ENCODE measurements at places on chromosomes 4 and X.

GRCh38 chr4:74366367-74366911 lies 1.5 kb downstream of the EREG start:
- no peak for DNase-seq

- no peak for DNase-seq
Observed at GRCh38 chr4:87227751-87228151, 7.3 kb upstream of the KLHL8 start.

- no peak for DNase-seq
Observed at GRCh38 chrX:101668143-101668542, 8.5 kb upstream of the ARMCX2 start.

DNA sequence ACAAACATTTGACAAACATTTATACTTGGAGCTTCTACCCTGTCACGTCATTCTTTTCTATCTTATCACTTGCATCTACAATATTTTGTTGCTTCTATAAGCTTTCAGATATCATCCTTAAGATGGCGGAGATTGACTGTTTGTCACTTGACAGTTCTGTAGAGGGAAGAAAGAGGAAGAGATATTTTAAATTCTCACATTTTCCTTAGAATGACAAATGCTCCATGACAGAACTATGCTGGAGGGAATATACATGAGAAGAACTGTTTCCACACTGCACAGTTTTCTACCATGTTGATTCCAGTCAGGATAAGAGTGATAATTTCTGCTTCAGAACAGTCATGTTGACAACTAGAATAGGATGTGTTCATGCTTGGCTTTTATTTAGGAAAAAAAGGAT lies 29.7 kb downstream of the FAM133A start:
- no peak for DNase-seq

- no peak for DNase-seq
Observed at GRCh38 chr4:53676402-53676871, 85.2 kb upstream of the LNX1 start.

- DNase-seq: no peak
Observed at GRCh38 chr4:153023692-153024394, 87.7 kb downstream of the FHDC1 start.

DNA sequence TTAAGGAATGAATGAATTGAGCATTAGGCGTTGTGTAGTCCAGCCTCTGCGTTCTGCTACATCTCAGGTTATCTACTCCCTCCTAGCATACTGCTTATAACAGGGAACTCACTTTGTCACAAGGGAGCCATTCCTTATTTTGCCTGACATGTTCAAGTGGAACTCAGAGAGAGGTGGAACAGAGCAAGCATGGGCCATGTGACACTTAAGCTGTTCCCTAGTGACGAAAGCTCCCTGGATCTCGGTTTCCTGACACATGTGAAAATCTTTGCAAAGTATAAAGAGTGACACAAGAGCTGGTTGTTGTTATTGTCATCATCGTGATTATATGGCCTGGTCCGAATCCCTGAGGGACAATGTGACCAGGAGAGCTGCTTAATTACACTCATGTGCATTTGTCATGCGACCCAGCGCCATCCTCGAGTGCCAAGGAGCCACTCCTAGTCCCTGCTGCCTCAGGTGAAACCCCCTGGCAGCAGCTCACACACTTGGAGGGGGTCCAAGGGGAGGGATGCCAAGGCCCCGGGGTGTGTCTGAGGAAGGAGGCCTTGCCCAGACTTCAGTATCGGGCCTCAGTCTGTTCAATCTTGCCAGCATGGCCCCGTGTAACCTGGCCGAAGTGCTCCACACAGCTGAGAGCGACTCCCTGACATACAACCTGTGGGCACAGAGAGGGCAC lies 98.5 kb upstream of the MAP3K15 start:
- no peak for DNase-seq

DNA sequence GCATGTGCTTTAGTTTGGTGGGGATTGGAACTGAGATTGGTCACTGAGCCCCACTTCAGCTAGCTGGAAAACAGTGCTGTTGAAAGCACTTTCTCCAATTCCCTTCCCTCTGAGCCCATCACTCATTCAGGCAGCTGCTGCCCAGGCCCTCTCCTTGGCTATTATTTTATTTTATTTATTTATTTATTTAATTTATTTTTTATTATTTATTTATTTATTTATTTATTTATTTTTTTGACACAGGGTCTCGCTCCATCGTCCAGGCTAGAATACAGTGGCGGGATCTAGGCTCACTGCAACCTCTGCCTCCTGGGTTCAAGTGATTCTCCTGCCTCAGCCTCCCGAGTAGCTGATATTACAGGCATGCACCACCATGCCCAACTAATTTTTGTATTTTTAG lies 51.8 kb upstream of the RBPJ start:
- DNase-seq: no peak

DNA sequence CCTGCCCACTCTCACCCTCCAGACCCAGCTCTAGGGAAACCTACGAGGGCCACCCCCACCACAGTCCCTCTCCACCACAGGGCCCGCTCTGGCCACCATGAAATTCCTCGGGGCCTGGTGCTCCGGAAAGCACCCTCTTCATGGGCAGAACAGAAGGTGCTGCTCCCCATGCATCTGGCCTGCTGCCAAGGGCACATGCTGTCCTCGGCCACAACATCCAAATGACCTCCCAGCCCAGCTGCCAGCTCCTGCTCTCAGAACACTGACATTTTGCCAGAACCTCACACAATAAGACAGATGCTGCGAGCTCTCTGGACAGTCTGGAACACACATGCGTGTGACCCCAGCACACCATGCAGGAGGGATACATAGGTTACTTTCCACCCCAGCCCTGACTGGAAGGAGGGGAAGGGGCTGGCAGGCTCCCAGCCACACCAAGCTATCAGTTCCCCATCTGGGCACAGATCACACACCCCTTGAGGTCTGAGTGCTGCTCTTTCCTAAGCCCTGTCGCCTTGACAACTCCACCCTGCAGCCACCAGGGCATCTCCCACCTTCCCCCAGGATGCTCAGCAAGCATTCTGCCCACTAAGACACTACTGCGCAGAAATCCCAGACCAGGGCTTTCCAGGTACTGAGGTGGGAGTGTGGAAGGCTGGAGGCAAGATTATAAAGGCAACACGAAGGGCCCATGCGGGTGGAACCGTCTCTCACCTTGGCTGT lies 5.8 kb downstream of the CCNQ start:
- no peak for DNase-seq

- no peak for DNase-seq
Observed at GRCh38 chr4:5900844-5901243, 8.0 kb upstream of the CRMP1 start.

DNA sequence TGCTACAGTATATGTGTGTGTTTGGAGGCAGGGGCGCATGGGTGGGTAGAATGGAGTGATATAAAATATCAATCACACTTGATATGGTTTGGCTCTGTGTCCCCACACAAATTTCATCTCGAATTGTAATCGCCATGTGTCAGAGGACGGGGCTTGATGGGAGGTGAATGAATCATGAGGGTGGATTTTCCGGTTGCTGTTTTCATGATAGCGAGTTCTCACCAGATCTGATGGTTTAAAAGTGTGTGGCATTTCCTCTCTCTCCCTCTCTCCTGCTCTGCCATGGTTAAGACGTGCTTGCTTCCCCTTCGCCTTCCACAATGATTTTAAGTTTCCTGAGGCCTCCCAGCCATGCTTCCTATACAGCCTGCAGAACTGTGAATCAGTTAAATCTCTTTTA lies 14.8 kb downstream of the SOWAHB start:
- no peak for DNase-seq

GRCh38 chr4:173170182-173170778 lies 1.7 kb downstream of the GALNT7 start:
- no peak for DNase-seq

GRCh38 chr4:145093638-145094037 lies 4.4 kb downstream of the ANAPC10 start:
- DNase-seq: no peak

DNA sequence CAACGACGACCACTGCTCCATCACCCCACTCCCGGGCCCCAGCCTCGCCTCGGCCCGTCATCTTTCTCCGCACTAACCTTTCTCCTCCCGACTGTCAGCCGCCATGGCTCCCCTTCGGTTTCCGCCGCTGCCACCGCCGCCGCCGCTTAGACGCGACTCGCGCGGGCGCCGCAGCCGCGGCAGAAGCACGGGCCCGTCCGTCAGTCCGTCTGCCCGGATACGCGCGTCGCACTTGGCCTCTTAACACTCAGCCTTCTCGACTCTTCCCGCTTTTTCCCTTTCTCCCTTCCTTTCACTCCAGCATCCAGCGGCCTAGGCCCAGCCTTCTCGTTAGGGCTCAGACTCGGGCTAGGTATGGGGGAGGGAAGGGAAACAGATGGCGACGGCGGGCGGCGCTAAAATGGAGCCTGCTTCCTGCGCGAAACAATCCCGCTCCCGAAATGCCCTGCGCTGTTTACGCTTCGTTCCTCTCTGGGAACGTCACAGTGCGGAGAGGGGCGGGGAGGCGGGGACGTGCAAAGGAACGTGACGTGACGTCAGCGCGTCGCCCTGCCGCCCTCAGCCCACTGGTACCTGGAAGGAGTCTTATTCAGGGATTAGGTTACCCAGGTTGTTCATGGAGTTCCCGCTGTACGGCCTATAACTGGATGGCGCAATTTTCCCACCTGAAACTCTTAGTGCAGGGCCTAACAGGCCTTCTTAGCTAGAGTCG lies at the start of gene YTHDC1:
Gene YTHDC1, minus strand, starts transcription at position 442 of the 712 bp plus-strand sequence. Its CDS starts 337 bp downstream, at position 105.
- DNase-seq: peak; percentile 95

DNA sequence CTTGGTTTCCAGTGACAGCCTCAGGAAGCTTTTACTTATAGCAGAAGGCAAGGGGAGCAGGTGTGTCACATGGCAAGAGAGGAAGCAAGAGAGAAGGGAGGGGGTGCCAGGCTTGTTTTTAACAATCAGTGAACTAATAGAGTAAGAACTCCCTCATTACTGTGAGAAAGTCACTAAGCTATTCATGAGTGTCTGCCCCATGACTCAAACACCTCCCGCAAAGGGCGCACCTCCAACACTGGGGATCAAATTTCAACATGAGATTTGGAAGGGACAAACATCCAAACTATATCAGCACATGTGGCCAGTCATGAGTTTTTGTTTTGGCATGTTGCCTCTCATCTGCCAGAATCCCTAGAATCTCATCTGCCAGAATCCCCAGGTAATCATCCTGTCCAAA lies 183.5 kb upstream of the C1QTNF7 start:
- no peak for DNase-seq

- DNase-seq: no peak
Observed at GRCh38 chr4:168879188-168879587, 130.9 kb downstream of the CBR4 start.

DNA sequence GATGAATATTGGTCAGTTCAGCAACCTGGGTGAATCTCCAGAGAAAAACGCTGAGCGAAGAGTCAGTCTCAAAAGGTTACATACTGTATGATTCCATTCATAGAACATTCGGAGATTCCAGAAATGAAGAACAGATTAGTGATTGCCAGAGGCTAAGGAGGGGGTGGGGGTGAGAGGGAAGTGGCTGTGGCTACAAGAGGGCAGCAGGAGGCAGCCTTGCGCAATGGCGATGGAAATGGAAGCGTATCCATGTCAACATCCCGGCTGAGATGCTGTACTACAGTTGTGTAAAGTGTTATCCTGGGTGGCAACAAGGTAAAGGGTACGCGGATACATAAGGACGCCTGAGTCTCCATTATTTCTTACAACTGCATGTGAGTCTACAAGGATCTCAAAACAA lies 18.0 kb downstream of the LYAR start:
- no peak for DNase-seq

DNA sequence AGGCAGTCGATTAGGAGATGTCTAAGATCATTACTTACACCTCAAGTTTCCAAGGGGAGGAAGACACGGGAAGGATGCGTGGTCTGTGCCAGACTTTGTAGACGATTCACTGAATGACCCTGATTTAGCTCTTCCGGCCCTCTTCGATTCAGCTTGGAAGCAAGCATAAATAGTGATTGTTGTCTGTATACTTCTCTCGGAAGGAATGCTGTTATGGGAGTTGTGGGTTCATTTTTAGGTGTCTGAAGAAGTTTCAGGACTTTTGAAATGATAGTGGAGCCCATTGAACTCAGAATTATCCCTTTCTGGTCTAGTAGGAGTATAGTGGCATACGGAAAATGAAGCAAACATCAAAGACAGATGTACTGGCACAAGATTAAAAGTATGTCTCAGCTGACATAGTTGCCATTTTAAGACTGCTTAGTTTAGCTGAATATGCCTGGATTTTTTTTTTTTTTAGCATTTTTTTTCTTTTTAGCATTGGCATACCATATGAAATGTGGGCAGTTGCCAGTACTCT lies 1.0 kb upstream of the ANKRD17 start:
- peak; percentile 13 for DNase-seq

- DNase-seq: no peak
Observed at GRCh38 chrX:153065389-153065788, 6.9 kb upstream of the PNMA6A start.

DNA sequence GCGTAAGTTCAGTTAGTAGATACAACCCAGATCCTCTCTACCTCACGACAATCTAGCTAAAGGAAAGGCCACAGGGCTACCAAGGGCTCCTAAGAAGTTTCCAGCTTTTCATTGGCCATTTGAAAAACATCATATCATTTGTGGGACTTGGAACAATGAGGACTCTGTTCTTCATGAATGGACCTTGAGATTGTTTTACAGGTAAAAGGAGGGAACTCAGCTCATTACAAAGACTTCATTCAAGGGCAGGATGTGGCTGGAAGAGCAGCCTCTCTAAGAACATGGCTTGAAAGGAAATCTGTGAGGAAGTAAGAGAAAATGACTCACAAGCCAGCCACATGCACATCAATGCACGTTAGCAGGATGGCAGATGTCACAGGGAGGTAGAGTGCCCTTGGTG lies 105.9 kb upstream of the SLC7A11 start:
- DNase-seq: no peak

GRCh38 chr4:2043396-2044118 lies 15.6 kb upstream of the NAT8L start:
- no peak for DNase-seq

DNA sequence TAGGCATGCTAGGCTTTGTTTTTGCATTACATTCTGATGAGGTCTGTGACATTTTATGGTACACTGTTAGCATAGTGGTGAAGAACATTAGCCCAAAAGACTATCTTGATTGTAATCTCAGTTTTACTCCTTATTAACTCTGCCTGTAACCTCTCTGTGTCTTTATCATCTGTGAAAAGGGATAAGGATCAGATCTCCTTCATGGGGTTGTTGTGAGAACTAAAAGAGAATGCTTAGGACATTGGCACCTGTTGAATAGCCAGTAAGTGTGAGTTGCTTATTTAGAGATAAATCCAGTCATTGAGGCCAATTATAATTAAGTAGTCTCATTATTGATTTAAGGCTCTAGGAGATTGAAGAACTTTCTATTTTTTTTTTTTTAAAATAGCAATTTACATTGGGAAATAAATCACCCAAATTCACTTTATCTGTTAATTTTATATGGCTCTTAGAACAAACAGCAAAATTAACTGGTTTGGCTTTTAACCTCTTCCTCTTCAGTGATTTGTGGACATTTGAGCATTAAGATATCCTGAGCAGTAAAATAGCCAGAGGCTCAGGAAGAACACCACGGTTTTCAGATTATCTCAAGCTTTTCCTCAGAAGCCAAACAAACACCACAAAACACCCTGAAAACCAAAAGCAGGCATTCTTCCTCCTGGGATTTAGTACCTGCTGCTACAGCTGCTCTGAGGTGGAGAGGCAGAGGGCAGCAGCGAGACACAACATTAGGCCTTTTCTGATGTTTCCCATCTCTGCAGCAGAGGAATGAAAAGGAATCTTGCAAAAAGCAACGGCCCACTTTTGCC lies 192.9 kb downstream of the ARHGAP10 start:
- peak; percentile 9 for DNase-seq

GRCh38 chrX:7244405-7244804 lies 96.5 kb upstream of the PUDP start:
- DNase-seq: no peak
